ENCODE measurements at places on chromosomes 12 and 14.

- no peak for DNase-seq
These were observed 75.7 kb upstream of the NEDD1 start for GRCh38 chr12:96831346-96831745.

GRCh38 chr12:9795945-9796344 lies 31.3 kb upstream of the KLRF1 start:
- DNase-seq, result no peak

GRCh38 chr12:44088647-44089046 lies 252.8 kb downstream of the TMEM117 start:
- DNase-seq, result no peak

GRCh38 chr12:43237238-43237879 lies 314.6 kb downstream of the ADAMTS20 start:
- DNase-seq, result no peak

- no peak for DNase-seq
These were observed 26.8 kb upstream of the CEBPE start for GRCh38 chr14:23145794-23146350.

GRCh38 chr14:104879983-104880565 lies 15.0 kb downstream of the CEP170B start:
- DNase-seq, result no peak

DNA sequence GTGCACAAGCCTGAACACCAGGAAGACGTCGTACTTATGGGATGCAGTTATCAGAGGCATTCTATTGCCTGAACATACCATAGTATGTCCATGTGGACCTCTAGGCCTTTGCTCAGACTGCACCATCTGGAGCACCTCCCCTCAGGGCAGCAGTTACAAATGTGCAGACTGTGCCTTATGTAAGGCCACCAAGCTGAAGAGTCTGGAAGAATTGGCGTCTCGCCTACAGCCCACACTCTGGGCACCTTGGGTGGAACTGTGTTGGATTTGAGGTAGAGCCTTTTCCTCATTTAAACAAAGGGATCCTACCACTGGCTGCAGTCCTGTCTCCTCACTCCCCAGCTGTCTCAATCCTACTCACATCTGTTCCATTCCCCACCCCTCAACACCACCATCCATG lies 204.3 kb upstream of the FRMD6 start:
- DNase-seq, result no peak

- no peak for DNase-seq
These were observed 431.1 kb downstream of the KCNH5 start for GRCh38 chr14:62614122-62614521.

DNA sequence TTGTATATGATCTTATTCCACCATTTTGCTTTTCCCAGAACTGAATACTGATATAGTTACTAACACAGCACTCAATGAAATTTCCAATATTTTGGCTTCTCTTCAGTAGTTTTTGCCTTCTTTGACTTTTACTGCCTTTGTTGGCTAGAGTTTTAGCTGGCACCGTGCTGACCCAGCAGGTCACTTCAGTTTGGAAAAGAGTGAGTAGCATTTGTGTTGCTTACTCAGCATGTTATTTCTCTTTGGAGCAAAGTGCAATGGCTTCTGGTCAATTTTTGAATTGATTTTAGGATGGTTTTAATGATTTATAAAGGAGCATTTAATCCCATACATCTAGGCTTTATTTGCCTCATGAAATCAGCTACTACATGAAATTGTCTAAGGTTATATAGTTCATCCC lies 119.2 kb downstream of the ETNK1 start:
- DNase-seq, result no peak

DNA sequence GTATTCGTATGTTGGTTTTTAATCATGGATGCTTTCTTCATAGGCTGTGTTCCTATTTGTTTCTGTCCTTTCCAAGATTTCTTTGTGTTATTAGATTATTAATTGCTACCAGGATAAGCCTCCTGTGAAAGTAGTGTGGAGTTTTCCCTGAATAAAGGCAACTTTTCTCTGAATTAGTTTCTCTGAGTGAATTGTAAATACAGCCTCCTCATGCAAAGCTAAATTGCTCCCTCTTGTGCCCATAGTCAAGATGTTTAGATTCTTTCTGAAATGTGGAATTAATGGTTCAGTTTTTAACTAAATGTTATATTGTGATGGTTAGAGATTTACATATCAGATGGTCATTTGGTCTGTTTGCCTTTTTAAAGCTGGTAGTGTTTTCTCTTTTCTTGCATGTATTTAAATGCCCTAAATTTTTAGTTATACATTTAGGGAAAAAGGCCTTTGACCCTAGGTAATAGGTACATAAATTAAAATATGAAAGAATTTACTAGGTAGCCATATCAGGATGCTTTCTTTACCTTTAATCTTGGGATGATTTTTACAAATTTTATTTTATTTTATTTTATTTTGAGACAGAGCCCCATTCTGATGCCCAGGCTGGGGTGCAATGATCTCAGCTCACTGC lies 8.9 kb downstream of the APAF1 start:
- no peak for DNase-seq

DNA sequence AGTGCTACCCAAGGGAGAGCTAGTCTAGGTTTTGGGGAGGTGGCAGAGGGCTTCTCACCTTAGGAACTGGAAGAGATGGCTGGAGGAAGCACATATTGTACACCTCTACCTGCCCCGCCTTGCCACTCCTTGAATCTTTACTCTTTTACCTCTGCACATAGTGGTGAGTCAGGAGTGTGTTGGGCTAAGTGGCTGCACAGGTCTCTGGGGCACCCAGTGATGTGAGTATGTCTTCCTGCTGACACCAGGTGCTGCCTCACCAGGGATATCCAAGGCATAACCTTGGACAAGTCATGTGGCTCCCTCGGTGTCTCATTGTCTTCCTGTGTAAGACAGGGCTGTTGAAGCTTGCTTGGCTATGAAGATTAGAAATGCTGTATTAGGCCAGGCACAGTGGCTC lies 19.8 kb upstream of the CABP1 start:
- no peak for DNase-seq

DNA sequence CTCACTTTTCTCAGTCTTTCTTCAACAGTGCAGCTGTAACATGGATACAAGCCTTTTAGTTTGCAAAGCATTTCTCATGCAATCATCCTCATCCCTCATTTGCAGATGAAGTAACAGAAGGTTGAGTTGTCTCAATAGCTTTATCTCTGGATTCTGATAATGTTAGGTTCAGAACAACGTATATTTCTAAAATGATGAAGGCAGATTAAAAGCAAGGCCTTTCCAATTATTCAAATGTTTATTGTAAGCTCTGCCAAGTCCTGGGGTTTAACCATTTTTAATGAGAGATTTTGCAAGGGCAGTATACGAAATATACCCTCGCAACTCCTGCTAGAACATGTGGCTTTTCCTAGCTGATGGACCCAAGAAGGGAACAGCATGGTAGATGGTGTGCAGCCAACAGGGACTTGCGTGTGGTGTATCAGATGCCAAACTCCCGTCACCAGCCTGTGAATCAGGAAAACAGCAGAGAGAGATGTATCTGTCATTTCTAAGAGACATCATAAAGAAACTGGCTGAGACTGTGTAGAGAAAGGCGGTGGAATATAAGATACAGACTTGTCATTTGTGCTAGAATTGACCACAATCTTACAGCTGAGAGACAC lies 319.7 kb downstream of the MED13L start:
- no peak for DNase-seq

- DNase-seq, result no peak
These were observed 249.5 kb upstream of the CLEC14A start for GRCh38 chr14:38505221-38505972.

GRCh38 chr12:22860926-22861325 lies 236.0 kb downstream of the ETNK1 start:
- DNase-seq, result no peak

- no peak for DNase-seq
These were observed 5.3 kb downstream of the SLC5A8 start for GRCh38 chr12:101204602-101205304.

DNA sequence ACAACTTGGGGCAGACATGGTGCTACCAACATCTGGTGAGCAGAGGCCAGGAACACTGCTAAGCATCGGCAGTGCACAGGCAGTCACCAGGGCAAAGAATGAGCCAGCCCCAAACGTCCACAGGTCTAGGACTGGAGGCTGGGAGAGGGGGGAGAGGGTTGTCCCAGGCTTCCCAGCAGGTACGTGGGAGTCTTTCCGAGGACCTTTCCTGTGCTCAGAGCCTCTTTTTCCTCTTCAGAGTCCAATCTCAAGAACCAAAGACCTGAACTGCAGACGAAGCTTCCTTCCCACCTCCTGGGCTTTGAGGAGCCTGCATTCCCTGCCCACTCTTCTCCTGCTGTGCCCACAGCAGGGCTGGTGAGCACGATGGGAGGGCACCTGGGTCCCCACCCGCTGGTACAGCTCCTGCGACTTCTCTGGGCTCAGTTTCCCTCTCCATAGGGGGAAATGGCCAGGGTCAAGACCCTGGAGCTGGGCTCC lies 48.7 kb downstream of the DLK1 start:
- DNase-seq, result no peak

GRCh38 chr14:24411443-24412389 lies 12.9 kb downstream of the NYNRIN start:
- DNase-seq, result peak; percentile 55

GRCh38 chr12:54068418-54069070 lies 14.9 kb downstream of the HOXC4 start:
- DNase-seq, result no peak

DNA sequence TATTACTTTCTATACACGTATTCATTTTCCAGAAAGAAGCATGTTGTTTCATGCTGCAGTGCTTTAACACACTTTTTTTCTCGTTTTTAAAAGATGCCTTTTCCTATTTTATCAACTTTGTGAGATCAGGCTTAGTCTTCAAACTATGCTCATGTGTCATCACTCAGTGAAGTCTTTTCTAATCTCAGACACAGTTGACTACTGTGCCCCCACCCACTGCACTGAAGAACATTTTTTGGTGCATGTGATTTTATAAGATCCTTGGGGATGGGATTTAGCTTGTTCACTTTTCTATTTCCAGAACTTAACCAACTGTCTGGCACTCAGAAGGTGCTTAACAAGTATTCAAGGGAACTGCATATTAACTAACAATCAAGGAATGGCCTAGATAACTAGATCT lies 85.5 kb downstream of the CDK17 start:
- DNase-seq, result no peak

- no peak for DNase-seq
These were observed 1419.4 kb downstream of the FSCB start for GRCh38 chr14:43087666-43088065.

GRCh38 chr12:6140651-6141447 lies 16.4 kb upstream of the VWF start:
- peak; percentile 42 for DNase-seq

DNA sequence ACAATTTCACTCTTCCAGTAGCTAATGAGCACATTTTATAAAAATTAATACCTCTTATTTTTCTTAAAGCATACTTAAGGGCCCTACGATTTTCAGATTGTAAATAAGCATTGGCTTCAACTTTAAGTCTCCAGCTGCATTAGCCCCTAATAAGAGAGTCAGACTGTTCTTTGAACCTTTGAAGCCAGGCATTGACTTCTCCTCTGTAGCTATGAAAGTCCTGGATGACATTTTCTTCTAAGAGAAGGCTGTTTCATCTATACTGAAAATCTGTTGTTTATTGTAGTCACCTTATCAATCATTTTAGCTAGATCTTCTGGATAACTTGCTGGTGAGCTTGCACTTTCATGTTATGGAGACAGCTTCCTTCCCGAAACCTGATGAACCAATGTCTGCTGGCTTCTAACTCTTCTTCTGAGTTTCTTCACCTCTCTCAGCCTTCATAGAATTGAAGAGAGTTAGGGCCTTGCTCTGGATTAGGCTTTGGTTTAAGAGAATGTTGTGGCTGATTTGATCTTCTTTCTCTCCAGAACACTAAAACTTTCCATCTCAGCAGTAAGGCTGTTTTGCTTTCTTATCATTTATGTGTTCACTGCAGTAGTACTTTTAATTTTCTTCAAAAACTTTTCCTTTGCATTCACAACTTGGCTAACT lies 377.1 kb upstream of the RGS6 start:
- DNase-seq, result peak; percentile 40

GRCh38 chr12:128829861-128830504 lies 6.2 kb upstream of the SLC15A4 start:
- peak; percentile 27 for DNase-seq

DNA sequence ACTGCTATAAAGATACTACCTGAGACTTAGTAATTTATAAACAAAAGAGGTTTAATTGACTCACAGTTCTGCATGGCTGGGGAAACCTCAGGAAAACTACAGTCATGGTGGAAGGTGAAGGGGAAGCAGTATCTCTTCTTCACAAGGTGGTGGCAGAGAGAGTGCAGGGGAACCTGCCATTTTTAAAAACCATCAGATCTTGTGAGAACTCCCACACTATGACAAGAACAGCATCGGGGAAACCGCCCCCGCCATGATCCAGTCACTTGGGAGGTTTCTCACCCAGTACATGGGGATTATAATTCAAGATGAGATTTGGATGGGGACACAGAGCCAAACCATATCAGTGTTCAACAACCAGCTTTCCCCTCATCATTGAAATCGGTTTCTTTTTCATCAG lies 49.9 kb downstream of the AEBP2 start:
- DNase-seq, result no peak

- peak; percentile 72 for DNase-seq
These were observed 28.1 kb upstream of the TBC1D30 start for GRCh38 chr12:64796205-64796845.

- DNase-seq, result no peak
These were observed 22.9 kb upstream of the EVL start for GRCh38 chr14:100042286-100042685.

DNA sequence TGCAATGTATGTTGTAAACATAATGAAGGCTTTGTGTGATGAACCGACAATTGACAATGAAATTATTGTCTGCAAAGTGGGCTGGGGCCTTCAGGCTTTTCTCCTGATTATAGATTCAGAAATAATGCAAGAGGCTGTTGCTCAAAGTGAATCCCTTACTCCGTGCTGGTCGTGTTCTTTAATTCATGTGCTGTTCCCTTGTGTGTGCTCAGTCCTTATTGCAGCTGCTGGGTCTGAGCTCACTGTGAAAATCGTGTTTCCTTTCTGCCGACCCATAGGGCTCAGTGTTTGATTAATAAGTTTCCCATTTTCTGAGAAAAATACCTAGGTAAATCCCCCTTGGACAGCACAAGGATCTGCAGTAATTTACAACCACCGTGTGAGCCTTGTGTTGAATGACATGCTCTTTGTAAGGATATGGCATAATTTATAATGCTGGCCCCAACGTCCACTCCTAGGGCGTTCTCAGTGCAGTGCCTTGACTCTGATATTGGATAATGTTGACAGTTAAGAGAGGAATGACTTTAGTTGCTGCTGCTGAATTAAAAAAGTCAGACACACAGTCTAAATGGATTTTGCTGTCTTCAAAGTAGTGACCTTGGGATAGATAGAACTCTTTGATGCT lies 81.6 kb downstream of the RGS6 start:
- no peak for DNase-seq

All from activated naive CD4-positive, alpha-beta T cell treated with anti-CD3 and anti-CD28 coated beads, Interleukin-2, amount 10 ng/mL, durations not matched to agents 7 days and 5 days (primary cell).